Chondrocyte (in vitro differentiated cells): ENCODE measurements at places on chromosomes 12 and 14. TPM values are rescaled to one million over a fixed set of nuclear protein-coding genes. Genes with fewer than 3 reads are reported as not detected.

GRCh38 chr14:51901475-51902024 is 41.1 kb downstream of the GNG2 start:
- no peak for DNase-seq

GRCh38 chr12:94191023-94191422 is 42.6 kb downstream of the PLXNC1 start:
- DNase-seq = no peak

- DNase-seq = no peak
These were observed 7.3 kb downstream of the USP15 start for GRCh38 chr12:62267480-62267879.

- no peak for DNase-seq
These were observed 106.7 kb upstream of the TMPO start for GRCh38 chr12:98408681-98409080.

SDR9C7 gene
- not detected in 3 replicates for total RNA-seq

OTOGL gene
- total RNA-seq = 0.25 to 0.92 TPM in 2 of 3 replicates, not detected in the other
